ENCODE measurements at places on chromosomes 3 and 15.

DNA sequence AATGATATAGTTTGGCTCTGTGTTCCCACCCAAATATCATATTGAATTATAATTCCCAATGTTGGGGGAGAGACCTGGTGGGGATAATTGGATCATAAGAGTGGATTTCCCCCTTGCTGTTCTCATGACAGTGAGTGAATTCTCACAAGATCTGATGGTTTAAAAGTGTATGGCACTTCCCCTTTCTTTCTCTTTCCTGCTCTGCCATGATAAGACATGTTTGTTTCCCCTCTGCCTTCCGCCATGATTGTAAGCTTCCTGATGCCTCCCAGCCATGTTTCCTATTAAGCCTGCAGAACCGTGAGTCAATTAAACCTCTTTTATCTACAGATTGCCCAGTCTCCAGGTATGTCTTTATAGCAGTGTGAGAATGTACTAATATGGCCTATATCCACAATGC, 126.7 kb upstream of the GMNC start:
- DNase-seq = no peak

- DNase-seq = peak; percentile 37
These were observed 52.3 kb upstream of the BNIP2 start for GRCh38 chr15:59741274-59741906.

GRCh38 chr15:73368301-73369136, at the start of gene HCN4:
HCN4 (minus strand) TSS chr15:73368958; CDS start chr15:73368270, 688 bp downstream.
- DNase-seq = no peak

- no peak for DNase-seq
These were observed 19.5 kb downstream of the PRKCD start for GRCh38 chr3:53180305-53181023.

GRCh38 chr3:69232482-69232881, 110.1 kb upstream of the LMOD3 start:
- no peak for DNase-seq

DNA sequence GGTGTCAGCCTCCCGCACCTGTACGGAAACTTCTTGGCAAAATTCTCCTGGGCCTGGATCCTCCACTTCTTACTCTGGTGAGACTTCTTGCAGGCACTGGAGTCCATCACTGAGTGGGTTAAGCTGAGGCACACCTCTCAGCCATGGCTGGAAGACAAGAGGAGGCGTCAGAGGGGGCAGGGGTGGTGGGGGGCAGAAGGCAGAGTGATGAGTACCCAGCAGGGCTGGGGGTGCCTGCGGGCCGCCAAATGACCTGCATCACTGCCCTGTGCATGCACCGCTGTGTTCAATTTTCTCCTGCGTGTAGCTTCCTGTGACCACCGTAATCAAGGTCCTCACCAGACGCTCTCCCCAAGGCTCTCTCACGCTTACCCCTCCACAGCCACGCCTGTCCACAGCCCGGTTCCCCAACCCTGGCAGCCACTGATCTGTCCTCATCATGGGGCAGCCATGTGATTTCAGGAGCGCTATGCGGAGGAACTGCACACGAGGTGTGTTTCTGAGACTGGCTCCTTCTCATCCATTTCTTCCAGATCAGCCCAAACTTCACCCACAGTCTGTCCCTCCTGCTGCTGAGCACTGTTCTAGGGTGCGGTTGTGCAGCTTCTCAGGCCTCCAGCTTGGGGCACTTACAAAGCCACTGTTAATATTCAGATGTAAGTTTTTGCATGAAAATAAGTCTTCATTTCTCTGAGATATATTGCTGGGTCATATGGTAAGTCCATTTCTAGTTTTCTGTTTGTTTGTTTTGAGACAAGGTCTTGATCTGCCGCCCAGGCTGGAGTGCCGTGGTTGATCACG, 5.2 kb downstream of the C3orf22 start:
- DNase-seq = no peak

DNA sequence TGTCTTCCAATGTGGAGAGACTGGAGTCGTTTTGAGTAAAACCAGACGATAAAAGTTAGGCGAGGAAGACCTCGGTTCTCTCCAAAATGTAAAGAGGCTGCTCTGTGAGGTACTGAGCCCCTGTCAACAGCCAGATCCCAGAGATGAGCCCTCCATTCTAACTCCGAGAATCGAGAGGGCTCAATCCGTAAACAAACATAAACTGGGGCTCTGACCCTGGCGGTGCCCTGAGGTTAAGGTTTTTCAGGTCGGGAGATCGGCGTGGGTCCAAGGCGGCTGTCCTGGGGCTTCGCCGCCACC, 417 bp downstream of the TBCCD1 start:
- no peak for DNase-seq

DNA sequence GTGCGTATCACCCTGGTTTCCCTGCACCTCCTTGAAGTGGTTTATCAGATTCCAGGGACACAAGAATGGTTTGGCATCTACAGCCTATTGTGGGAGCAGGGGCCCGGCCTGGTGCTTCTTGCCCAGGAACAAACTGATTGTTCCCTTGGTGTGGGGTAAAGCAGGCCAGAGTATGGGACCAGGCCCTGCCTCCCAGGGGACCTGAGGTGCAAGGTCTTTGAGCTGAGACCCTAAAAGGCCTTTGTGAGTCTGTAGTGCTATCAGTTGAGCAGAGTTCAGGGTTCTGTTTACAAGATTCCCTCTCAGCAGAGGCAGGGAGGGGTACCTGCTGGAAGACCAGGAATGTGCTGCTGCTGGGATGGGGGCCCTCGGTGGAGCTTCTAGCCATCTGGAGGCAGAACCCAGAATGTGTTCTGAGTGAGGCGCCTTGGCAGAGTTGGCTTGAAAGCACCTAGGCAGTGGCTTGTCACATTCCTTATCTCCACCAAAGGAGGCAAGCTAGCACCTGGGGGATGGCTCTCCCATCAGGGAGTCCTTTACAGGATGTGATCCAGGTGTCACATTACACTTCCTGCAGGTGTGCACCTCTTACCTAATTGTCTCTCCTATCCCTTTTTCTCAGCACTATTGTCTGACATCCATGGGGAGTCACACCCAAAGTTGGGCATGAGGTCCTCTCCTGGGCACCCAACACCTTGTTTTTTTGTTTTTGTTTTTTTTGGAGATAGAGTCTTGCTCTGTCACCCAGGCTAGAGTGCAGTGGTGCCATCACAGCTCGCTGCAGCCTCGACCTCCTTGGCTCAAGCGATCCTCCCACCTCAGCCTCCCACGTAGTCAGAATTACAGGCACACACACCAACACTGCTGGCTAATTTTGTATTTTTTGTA, 13.1 kb downstream of the FLNB start:
- DNase-seq = peak; percentile 89

DNA sequence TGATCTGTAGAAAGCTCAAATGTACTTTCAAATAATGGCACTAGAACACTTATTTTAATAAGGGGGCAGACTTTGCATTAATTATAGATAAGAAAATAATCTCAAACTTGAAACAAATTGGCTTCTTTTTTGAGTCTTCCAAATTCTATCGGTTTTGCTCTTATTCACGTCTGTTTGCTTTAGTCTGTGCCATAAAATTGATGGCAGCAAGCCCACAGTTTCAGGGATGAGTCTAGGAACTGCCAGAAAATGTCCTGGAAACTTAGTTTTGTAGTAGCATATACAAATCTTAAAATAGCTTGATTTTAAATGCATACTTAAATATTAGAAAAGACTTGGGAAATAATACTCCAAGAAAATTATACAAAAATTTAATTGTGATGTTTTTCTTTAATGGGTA, 39.7 kb downstream of the BCHE start:
- DNase-seq = no peak

- no peak for DNase-seq
These were observed 471.8 kb downstream of the MFSD1 start for GRCh38 chr3:159273608-159274007.

GRCh38 chr3:5520237-5520636, 332.7 kb downstream of the EDEM1 start:
- no peak for DNase-seq

- no peak for DNase-seq
These were observed 335.3 kb upstream of the ARHGEF26 start for GRCh38 chr3:153785901-153786300.

DNA sequence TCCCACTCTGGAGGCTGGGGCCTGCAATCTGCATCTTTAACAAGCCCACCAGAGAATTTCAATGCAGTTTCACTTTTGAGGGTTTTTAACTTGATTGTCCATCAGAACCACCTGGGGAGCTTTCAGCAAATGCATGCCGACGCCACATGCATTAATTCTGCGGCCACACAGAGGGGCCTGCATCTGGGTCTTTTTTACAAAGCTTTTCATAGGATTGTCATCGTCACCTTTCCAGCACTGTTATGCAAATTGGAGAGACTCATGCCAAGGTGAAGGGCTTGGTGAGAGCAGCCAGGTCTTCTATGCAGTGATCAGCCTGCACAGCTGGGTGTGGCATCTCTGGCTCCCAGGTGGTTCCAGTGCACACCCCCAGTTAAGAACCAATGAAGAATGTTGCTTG, 143.0 kb upstream of the CTDSPL start:
- DNase-seq = no peak

GRCh38 chr3:133905376-133905775, 9.7 kb upstream of the RAB6B start:
- DNase-seq = no peak

All from NCI-H2029 (cell line).